ENCODE measurements at places on chromosomes 4 and X.

DNA sequence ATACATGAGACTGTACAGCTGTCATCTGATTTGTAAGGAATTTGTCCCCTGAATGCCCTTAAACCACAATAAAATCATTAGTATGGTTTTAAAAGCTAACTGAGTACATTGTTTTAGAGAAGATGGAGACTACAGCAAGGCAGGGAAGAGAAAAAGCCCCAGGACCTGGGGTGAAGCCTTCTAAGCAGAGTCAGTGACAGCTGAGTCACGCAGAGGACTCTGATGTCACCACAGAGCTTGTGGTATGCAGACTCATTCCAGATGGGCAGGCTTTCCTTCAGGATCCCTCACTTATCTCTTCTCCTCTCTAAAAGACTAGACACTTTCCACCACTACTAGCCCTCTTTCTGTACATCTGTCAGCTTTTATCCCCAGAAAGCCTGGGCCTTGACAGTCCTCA lies 97.1 kb upstream of the ATOH1 start:
- no peak for DNase-seq

DNA sequence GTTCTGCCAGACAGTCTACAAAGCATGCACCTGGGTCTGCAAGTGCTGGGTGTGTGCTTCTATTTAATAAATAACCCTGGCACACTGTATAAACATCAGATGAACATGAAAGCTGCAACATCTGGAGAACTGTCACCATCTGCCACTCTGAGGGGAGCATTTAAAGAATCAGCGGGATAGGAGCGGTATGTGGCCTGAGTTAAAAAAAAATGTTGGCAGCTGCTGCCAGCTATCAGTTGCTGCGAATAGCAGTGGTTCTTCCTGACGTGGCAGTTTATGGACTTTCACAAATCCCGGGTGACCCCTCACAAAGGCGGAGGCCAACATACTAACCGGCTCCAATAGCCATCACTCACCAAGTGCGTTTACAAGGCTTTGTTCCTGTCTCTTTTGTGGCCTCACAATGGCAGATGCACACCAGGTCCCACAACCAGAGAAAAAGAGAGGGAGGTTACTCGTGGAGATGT lies 95.1 kb downstream of the RASL11B start:
- DNase-seq: no peak

GRCh38 chr4:128517739-128518510 lies 230.3 kb upstream of the PGRMC2 start:
- DNase-seq: peak; percentile 87

GRCh38 chr4:6391852-6392188 lies 80.6 kb downstream of the PPP2R2C start:
- peak; percentile 13 for DNase-seq

DNA sequence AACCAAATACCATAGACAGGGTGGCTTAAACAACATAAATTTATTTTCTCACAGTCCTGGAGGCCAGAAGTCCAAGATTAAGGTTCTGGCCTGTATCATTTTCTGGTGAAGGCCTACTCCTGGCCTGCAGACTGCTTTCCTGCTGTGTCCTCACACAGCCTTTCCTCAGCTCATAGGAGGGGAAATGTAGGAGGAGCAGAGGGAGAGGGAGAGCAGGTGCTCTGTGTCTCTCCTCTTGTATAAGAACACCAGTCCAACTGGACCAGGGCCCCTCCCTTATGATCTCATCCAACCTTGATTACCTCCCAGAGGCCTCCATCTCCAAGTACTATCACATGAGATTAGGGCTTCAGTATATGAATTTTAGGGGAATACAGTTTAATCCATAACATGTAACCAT lies 34.3 kb downstream of the RAPGEF2 start:
- peak; percentile 15 for DNase-seq

DNA sequence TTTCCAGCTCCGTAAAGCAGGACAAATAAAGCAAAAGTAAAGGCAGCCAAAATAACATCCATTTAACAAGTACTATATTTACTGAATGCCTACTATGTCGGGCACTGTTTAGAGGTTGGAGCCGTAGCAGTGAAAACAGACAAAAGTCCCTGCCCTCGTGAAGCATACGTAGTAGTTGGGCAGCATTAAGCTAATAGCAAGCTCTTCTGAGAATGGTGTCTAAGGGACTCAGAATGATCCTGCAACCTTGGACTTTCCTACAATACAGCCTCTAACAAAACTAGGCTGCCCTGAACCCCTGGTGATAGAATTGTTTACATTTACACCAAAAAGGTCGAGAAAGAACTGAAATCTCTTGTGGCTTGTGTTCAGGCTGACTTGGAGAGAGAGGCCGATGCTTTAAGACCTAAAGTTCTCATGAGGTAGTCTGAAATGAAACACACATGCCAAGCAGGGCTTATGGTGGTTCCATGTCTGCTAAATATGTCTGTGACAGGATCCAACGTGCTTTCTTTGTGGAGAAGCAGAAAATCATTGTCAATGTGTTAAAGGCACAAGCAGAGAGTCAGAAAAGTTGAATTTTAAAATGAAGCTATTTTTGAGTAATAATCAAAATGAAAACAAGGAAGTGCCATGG lies 898 bp upstream of the PDGFC start:
- no peak for DNase-seq

All from NCI-H226 (cell line).